ENCODE measurements at places on chromosomes 4 and X. TPM values are rescaled to one million over a fixed set of nuclear protein-coding genes. Genes with fewer than 3 reads are reported as not detected.

SHROOM4 gene
- 1.6 TPM for total RNA-seq

ALB gene
- total RNA-seq = 0.41 TPM

GRCh38 chr4:128342762-128343161 is 55.1 kb upstream of the PGRMC2 start:
- DNase-seq = no peak

DNA sequence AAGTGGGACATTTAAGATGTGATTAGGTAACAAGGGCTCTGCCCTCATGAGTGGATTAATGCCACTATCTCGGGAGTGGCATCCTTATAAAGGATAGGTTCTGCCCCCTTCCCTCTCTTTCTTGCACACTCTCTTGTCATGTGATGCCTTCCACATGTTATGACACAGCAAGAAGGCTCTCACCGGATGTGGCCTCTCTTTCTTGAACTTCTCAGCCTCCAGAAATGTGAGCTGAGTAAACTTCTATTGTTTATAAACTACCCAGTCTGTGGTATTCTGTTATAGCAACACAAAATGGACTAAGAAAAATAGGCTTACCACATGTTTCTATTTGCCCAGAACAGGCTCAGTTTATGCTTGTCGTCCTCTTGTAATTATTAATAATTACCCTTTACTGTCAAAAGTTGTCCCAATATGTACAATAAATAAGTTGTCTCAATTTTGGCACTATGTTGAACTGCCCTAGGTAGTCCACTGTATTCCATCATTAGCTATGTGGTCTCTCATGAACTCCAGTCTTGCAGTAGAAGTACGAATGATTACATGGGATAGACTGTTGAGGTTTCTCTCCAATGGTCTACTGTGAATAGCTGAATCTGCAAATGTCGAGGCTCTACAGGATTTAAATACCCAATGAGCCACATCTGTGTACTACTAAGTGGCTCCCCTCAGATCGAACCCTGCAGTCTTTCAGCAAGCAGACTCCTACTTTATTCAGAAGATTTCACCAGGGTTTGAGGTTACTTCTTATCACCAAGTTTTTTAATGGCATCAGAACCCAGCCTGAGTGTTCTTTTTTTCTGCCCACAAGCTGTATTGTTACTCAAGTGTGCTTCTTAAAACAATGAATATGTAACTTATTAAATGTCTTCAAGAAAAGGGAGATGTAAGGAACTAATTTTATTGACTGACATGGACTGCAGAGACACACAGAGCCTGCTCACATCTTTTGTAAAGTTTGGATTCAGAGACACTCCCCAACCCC is 102.0 kb upstream of the LEF1 start:
- no peak for DNase-seq

DNA sequence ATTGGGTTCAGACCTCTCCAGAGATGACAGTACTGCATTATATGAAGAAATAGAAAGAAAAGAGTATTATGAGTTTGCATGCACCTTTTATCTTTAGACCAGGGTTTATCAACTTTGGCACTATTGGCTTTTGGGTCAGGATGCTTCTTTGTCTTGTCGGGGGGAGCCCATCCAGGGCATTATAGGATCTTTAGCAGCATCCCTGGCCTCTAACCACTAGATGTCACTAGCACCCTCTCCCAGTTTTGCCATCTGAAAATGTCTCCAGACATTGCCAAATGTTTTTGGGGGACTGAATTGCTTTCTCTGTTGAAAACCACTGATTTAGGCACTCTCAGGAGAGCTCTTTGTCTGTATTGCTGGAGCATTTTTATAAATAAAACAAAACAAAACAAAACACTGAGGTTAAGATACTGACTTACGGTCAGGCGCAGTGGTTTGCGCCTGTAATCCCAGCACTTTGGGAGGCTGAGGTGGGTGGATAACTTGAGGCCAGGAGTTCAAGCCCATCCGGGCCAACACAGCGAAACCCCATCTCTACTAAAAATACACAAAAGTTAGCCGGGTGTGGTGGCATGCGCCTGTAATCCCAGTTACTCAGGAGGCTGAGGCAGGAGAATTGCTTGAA is 23.6 kb downstream of the CA5B start:
- peak; percentile 13 for DNase-seq

- no peak for DNase-seq
Measured at GRCh38 chrX:12777670-12778069, 13.5 kb upstream of the PRPS2 start.
